ENCODE measurements at places on chromosomes 5 and 9.
A peak's percentile ranks its signal among the peaks of the same experiment; 100 is the strongest.

- peak; percentile 12 for DNase-seq
Observed at GRCh38 chr9:36729906-36730305, 157.2 kb downstream of the MELK start.

GRCh38 chr9:33843312-33843961 is 26.5 kb downstream of the UBE2R2 start:
- no peak for DNase-seq

DNA sequence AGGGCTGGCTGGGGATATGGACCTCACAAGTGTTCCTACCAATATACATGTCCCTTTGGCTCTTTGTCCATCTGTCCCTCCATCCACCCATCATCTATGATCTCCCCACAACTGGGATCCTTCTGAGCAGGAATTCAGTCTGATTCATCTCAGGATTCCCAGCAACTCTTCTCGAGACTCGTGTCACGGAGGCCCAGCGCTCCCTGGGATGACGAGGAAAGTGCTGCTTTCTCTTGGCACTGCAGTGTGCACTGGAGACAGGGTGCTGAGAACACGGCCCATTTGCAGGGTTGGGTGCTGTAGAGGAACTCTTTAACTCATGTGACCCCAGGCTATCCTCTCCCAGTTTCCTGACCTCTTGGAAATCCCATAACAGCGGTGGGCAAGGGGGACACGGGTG is 72.9 kb downstream of the ANGPTL2 start:
- DNase-seq: peak; percentile 20

GRCh38 chr5:140152022-140152999 is 22.7 kb upstream of the CYSTM1 start:
- no peak for DNase-seq

- no peak for DNase-seq
Observed at GRCh38 chr9:119088002-119088547, 281.2 kb downstream of the BRINP1 start.

- DNase-seq: no peak
Observed at GRCh38 chr9:135580664-135581380, 19.3 kb downstream of the PAEP start.

GRCh38 chr5:146051678-146052077 is 53.7 kb downstream of the PLAC8L1 start:
- DNase-seq: peak; percentile 68

DNA sequence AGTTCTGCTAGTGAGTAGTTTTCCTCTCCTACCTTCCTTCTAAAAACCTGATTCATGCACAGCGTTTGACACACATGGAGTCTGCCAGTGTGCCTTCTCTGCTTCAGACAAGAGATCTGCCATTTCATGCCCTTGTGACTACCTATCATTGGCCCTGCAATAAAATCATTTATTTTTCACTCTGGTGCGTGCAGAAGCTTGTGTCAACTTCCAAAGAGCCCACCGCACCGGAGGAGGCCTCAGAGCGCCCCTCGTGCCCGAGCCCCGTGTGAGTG is 13.7 kb downstream of the HNRNPH1 start:
- DNase-seq: no peak

GRCh38 chr5:644509-644908 is 32.4 kb downstream of the CEP72 start:
- DNase-seq: no peak

- no peak for DNase-seq
Observed at GRCh38 chr9:38032266-38033110, 36.5 kb downstream of the SHB start.

DNA sequence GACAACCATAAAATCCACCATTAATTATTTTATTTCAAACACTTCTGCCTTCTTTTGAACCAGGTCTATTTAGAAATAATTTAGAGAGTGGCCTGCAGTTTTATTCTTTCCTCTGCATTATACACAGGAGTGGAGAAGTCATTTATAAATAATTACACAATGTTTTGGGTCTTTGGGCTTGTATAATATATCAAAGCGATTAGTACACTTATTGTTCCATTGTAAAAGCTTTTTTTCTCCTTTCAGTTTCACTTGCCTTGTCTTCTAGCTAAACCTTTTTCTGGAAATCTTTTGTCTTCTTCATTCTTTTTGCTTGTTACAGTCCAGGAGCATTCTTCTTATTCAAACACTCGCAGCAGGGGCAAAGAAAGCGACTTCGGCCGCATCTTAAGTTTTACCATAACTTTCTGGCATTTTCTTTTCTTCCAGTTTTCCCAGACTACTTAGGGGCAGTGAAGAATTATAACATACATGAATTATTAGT is 7.3 kb upstream of the NEUROG1 start:
- no peak for DNase-seq

DNA sequence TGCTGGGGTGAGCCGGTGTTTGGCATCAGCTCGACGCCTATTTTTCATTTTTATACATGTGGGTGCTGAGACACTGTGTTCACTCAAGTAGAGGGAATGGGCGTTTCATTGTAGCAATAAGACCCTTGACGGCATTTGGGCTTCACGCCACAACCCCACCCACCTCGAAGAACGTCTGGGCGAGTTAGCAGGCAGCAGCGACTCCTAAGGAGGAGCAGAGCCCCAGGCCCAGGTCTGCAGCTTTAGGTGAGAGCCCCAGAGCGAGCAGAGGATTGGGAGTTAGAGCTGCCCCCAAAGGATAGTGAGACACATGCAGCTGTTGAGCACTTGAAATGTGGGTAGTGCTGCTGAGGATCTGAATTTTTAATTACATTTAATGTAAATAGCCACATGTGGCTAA is 1.6 kb upstream of the ZFP62 start:
- DNase-seq: no peak

- DNase-seq: no peak
Observed at GRCh38 chr9:133960568-133961129, 31.5 kb downstream of the VAV2 start.

DNA sequence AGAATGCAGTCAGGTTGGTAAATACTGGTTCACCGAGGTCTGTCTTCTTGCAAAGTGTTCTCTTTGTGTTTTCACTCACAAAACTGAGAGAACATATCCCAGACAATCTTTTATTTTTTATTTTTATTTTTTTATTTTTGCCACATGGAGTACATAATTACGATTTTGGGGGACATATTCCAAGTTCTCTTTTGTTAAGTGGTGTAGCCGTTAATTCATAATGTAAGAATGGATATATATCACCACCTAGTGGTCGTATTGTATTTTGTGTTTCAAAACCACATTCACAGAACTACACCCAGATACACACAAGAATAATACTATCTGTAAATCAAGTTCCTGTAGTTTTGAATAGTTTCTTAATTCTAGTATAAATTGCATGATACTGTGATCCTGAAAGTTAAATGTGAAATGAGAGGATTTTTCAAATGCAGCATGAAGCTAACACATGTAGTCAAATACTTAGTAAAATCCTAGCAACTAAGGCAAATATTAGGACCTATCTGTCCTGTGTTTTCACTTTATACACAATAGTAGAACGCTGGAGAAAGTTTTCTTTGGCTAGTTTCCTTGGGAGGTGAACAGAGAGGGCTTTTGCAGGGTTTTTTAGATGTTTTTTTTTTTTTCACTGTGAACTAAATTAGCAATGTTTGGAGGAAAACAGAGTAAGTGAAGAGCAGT is 92.7 kb downstream of the VCAN start:
- DNase-seq: peak; percentile 45

DNA sequence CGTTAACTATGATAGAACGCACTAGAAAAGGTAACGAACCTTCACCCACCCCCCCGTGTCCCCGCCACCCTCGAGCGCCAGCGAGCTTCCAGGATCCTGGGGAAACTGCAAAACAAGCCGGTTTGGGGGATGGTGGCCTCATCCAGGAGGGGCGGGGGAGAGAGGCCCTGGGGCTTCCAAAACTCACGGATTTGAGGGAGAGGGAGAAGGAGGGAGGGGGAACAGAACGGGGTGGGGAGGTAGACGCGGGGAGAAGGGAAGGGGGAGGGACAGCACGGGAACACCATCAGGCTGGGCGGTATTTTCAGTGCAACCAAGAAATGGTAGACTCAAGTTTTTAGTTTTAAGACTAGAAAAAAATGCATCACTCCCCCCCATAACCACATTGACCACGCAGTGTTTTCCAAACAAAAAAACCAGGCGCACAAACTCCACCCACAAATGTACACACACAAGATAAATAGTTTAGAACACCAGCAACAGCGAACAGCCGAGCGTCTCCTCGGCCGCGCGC is 1.4 kb downstream of the NRARP start:
- no peak for DNase-seq

DNA sequence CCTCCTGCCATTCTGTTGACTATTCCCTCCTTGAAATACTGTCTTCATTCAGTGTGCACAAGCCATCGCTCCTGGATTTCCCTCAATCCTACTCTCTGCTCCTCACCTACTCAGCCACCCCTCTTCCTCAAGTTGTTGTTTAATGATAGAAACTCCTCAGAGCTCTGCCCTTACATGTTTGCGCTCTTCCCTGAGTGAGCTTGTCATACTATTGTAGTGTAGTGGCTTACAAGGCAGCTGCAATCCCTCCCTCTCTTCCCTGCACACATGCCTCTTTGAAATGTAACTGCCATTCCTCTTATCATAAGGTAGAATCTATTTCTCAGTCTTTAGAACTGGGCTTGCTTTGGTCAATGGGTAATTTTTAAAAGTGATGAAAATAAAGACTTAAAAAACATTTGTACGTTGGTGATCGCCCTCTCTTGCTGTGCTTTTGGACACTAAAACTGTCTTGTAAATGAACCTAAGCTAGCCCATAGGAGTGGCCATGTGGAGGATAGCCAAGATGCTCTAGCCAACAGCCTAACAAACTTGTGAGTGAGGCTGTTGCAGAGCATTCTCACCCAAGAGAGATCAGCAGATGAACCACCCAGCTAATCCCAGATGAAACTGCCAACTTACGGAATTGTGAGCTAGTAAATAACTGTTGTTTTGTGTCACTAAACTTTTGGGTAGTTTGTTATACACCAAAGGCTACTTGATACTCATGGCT is 18.1 kb upstream of the SMAD5 start:
- no peak for DNase-seq

- no peak for DNase-seq
Observed at GRCh38 chr9:127366594-127366993, 30.4 kb upstream of the SLC2A8 start.

- no peak for DNase-seq
Observed at GRCh38 chr5:1374030-1374678, 29.3 kb upstream of the CLPTM1L start.

GRCh38 chr5:39775086-39775796 is 350.5 kb upstream of the DAB2 start:
- DNase-seq: peak; percentile 93

DNA sequence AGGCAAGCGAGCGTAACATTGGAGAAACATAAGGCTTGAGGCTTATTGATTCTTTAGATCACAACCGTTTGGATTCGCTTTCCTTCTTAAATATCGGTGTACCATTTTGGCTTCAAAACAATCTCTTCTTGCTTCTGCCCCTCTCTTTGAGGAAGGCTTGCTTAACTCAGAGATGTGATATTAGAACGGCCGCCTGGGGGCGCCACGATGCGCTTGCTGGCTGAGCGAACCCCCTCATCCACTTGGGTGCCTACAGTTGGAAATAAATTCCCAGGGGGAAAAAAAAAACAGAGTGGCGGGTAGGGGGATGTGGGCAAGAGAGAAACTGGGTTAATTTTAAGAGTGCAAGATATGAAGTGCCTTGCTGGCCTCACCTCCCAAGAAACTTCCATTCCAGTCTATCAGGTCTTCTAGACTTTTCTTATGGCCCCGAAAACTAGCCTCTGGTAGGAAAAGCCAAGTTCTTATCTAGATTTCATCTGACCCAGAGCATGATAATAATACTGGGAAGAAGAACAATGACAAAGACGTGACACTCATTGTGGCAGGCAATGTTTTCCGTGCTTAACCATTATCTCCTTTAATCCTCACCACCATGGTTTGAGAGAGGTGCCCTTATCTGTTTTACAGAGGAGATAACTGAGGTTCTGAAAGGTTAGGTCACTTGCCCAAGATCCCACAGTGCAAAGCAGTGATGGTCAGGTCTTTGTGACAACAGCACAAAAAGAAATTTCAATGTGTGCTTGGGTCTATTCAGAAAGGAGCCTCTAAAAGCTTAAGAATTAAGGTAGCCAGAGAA is 115.8 kb downstream of the DPYSL3 start:
- DNase-seq: no peak

- peak; percentile 85 for DNase-seq
Observed at GRCh38 chr9:137618105-137619067, at the start of gene EHMT1. EHMT1 (plus strand) TSS chr9:137619005; CDS start chr9:137619029, 24 bp downstream.

DNA sequence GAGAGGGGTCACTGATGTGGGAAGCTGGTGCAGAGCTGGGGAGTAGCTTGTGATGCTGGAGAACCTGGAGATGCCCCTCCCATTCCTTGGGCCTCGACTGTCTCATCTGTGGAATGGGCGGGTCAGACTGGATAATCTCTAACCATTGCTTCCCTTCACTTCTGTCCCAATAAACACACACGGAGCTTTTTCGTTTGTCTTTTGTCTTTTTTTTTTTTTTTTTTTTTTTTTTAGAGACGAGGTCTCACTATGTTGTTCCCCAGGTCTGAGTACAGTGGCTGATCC is 36.5 kb downstream of the ALG2 start:
- DNase-seq: no peak

GRCh38 chr9:98971168-98971914 is 27.6 kb downstream of the COL15A1 start:
- peak; percentile 81 for DNase-seq

DNA sequence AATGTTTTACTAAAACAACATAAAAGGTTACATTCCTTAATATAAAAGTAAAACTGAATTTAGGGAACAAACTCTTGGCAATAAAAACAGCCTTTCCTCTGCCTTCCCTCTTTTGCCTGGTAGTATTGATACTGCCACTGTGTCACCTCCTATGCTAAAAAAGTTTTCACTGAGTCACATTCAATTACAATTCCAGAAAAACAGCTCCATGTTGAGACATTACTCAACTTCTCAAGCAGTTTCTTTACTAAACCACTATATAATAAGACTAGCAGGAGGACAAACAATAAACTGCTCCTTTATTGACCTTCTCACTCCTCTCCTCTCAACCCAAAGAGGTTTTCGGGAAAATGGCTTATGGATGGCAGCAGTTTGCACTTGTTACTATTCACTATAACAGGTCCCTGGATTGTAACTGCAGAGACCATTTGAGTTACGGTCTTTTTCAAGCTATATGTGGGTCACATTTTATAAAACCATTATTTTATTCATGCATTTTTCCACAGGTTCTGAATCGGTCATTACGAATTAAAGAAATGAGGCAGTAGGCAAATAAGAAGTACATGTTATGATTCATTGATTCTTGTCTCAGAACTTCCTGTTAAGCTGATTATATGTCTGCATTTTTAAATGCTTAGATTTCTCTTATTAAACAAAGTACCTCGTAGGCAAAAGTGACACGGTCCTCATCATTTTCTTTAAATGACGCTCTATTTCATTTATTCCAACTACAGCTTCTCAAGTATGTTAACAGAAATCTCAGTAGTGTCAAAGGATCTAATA is 2.1 kb downstream of the ZDHHC21 start:
- DNase-seq: no peak

DNA sequence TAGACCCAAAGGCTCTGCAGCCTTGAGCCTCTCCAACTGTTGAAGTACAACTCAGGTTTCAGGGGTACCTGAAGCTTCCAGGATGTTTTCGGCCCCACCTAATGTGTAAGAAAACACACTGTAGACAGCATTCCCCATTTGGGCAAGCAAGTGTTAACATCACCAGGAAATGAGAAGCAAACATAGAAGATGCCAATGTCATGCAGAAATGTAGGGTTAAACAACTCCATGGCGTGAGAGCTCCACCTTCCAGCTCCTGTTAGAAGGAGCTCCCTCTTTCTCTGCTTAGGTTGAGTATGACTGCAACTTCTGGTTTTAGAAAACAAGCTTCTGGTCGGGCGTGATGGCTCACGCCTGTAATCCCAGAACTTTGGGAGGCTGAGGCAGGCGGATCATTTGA is 31.0 kb upstream of the DENND1A start:
- DNase-seq: no peak

GRCh38 chr9:112093870-112094216 is 81.3 kb downstream of the SUSD1 start:
- DNase-seq: no peak
